ENCODE measurements at places on chromosomes 11 and 22.
A peak's percentile ranks its signal among the peaks of the same experiment; 100 is the strongest.

GRCh38 chr11:93484716-93485115 is 58.5 kb downstream of the SMCO4 start:
- no peak for DNase-seq

- DNase-seq: no peak
Observed at GRCh38 chr22:28750471-28750881, 8.6 kb downstream of the HSCB start.

GRCh38 chr11:132126973-132127899 is 756.8 kb downstream of the NTM start:
- DNase-seq: peak; percentile 14

GRCh38 chr22:23516304-23516703 is 63.8 kb downstream of the IGLL1 start:
- no peak for DNase-seq

- no peak for DNase-seq
Observed at GRCh38 chr11:98572941-98573340, 447.8 kb upstream of the CNTN5 start.

GRCh38 chr11:34266090-34266912 is 91.5 kb downstream of the ABTB2 start:
- DNase-seq: peak; percentile 52

DNA sequence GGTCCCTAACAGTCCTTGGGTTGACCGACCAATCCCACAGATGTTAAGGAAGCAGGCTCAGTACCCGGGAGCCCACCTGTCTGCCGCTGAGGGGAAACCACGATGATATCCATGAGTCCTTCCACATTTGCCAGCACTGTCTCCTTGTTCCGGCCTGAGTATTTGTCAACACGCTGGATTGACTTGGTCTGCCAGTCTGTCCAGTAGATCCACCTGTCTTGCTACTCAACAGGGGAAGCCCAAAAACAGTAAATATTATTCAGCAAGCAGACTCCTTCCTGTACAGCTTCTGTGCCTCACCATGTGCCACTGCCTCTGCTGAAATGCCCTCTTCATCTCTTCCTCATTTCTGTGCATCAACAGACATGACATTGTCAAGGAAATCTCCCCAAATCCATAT is 22.8 kb upstream of the CKAP5 start:
- no peak for DNase-seq

GRCh38 chr11:67045314-67045713 is 11.3 kb upstream of the RHOD start:
- no peak for DNase-seq

GRCh38 chr11:126082251-126083109 is 19.8 kb upstream of the CDON start:
- DNase-seq: no peak

DNA sequence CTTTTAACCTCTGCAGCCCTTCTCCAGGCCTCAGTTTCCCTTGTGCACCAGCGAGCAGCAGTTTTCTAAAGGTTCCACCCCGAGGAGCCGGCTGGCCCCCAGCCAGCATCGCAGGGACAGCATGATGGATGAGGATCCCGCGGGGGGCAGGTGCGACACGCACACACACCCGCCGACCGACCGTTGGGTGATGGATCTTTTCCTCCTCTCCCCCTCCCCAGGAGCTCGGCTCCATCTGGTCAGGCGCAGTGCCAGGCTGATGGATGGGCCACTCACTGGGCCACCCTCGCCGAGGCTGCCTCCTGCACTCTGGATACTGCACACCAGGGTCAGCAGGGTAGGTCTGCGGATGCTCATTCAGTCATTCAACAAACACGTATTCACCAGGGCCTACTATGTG is 12.8 kb upstream of the CABP7 start:
- no peak for DNase-seq

DNA sequence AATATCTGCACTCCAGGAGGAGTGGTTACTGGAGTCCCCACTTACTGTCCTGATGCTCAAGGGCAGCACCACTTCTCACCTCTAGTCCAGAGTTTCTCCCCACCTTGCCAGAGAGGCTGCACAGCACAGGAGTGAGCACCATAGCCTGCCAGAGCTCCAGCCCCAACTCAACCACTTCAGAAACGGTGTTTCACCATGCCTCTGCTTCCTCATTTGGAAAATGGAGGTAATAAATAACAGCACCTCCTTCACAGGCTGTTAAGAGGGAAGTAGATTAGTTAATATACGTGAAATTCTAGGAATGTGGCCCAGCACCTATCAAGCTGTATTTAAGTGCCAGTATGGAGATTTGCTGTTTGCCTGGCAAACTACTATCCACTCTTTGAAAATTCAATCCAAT is 63.0 kb downstream of the GALNT18 start:
- no peak for DNase-seq

- DNase-seq: no peak
Observed at GRCh38 chr11:28833670-28834069, 725.5 kb downstream of the METTL15 start.
